CD4-positive, alpha-beta T cell treated with Interleukin-17A for 1 hour (primary cell): ENCODE measurements at places on chromosomes 6 and 20.

- DNase-seq = peak; percentile 69
Observed at GRCh38 chr20:51500936-51501335, 41.6 kb downstream of the NFATC2 start.

DNA sequence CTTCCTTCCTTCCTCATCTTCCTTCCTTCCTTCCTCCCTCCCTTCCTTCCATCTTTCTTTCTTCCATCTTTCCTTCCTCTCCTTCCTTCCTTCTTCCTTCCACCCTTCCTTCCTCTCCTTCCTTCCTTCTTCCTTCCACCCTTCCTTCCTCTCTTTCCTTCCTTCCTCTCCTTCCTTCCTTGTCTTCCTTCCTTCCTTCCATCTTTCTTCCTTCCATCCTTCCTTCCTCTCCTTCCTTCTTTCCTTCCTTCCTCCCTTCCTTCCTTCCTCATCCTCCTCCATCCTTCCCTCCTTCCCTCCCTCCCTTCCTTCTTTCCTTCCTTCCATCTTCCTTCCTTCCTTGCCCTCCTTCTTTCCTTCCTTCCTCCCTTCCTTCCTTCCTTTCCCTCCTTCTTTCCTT is 361.4 kb upstream of the TSHZ2 start:
- no peak for DNase-seq

- no peak for DNase-seq
Observed at GRCh38 chr6:27288136-27289044, 23.7 kb downstream of the POM121L2 start.

DNA sequence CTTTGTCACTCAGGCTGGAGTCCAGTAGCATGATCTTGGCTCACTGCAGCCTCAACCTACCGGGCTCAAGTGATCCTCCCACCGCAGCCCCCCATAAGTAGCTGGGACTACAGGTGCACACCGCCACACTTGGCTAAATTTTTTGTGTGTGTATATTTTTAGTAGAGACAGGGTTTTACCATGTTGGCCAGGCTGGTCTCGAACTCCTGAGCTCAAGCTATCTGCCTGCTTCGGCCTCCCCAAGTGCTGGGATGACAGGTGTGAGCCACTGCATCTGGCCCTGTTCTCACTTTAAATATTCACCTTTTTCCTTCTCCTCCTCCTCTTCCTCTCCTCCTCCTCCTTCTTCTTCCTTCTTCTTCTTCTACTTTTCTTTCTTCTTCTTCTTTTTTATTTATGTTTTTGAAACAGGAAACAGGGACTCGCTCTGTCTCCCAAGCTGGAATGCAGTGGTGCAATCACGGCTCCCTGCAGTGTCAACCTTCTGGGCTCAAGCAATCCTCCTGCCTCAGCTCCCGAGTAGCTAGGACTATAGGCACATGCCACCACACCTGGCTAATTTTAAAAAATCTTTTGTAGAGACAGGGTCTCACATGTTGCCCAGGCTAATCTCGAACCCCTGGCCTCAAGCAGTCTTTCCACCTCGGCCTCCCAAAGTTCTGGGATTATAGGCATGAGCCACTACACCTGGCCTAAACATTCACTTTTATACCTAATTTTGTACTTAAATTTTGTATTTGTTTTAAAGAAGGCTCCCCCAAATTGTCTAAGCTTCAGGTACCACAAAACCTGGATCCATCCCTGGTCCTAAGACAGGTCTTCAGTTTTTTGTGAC is 47.2 kb upstream of the NCOA3 start:
- no peak for DNase-seq

GRCh38 chr6:157760589-157761330 is 62.3 kb upstream of the SNX9 start:
- no peak for DNase-seq
